ENCODE measurements at places on chromosomes 2 and 18. TPM values are rescaled to one million over a fixed set of nuclear protein-coding genes. Genes with fewer than 3 reads are reported as not detected.

- ATAC-seq: no peak
These were observed 10.7 kb upstream of the RNF103 start for GRCh38 chr2:86634352-86634751.

UGT1A3 gene
- total RNA-seq: 0.28 TPM

DNA sequence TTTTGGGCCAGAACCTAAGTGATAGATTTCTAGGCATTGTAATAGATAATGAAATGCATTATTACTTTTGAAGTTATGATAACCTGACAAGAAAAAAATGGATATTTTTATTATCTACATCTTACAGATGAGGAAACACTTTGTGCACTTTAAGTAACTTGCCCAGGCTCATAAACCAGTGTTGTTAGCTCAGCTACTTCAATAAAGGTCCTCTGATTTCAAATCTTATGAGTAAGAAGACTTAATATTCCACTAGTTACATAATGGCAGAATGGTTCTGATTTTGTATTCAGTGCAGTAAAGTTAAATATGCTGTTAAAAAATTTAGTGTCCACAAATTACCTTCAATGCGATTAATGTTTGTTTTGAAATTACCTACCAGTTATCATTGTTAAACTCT lies 199.0 kb downstream of the BABAM2 start:
- no peak for ATAC-seq

LBX2 gene
- total RNA-seq: 0.32 TPM

DNA sequence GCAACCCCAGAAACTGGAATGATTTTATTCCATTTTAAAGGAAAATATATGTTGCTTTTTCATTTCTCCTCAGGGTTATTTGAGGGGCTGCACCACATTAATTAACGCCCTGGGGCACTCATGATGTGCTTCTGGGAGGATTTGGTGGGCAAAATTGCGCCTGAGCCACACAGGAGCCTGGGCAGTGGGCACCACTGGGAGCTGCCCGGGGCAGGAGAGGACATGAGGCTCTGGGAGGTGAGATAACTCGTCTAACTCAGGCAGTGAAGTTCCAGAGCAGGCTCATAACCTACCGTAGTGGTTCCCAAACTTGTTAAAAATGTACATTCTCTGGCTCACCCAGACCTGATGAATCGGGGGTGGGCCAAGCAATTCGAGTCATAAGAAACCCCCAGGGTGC lies 68.3 kb downstream of the EDAR start:
- no peak for ATAC-seq

GRCh38 chr2:95274291-95275150 lies at the start of gene PROM2:
Gene PROM2 (plus strand): TSS chr2:95274449. CDS start chr2:95274586, 137 bp downstream.
- ATAC-seq: peak; percentile 81

GEN1 gene
- total RNA-seq: 18.1 TPM

BOK gene
- 35.0 TPM for total RNA-seq

DNA sequence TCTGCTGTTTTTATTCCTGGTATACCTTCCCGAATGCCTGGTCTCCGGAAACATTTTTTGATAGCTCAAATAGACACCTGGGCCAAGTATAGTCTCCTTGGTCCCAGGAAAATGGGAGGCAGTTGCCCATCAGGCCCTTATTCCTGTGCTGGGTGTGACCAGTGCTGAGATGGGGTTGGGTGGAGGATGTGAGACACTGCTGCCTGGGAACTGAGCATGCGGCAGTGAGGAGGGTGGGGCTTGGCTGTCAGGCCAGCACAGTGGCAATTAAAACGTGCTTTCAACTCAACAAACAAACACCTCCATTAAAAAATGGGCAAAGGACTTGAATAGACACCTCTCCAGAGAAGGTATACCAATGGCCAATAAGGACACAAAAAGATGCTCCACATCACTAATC lies 12.5 kb downstream of the KLHL29 start:
- ATAC-seq: no peak

DSG1 gene
- total RNA-seq: 33.7 TPM

- no peak for ATAC-seq
These were observed 310.3 kb upstream of the CYP26B1 start for GRCh38 chr2:72457801-72458516.

DNA sequence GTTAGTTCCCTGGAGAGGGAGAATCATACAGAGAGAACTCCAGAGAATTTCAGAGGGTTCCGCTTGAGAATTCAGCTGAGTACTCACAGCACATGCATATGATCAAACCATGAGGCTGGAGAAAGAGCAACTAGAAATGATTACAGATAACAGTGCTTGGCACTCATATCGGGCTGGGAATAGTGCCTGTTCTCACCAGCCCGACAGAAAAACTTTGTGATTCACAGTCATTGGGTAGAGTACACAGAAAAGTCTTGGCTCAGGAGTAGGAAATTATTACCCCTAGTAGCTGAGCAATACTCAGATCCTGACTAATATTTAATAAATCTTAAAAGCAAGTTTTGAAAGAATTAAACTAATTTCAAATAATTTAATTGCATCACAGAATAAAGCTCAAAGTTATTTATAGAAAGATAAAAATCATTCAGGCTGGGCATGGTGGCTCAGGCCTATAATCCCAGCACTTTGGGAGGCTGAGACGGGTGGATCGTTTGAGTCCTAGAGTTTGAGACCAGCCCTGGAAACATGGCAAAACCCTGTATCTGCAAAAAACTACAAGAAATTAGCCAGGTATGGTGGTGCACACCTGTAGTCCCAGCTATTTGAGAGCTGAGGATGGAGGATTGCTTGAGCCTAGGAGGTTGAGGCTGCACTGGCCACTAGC lies 6.8 kb downstream of the WDPCP start:
- peak; percentile 62 for ATAC-seq

GRCh38 chr2:44550561-44550960 lies 188.8 kb downstream of the CAMKMT start:
- no peak for ATAC-seq

SERPINB3 gene
- 879 TPM for total RNA-seq

HOXD4 gene
- total RNA-seq: 0.36 TPM

DNA sequence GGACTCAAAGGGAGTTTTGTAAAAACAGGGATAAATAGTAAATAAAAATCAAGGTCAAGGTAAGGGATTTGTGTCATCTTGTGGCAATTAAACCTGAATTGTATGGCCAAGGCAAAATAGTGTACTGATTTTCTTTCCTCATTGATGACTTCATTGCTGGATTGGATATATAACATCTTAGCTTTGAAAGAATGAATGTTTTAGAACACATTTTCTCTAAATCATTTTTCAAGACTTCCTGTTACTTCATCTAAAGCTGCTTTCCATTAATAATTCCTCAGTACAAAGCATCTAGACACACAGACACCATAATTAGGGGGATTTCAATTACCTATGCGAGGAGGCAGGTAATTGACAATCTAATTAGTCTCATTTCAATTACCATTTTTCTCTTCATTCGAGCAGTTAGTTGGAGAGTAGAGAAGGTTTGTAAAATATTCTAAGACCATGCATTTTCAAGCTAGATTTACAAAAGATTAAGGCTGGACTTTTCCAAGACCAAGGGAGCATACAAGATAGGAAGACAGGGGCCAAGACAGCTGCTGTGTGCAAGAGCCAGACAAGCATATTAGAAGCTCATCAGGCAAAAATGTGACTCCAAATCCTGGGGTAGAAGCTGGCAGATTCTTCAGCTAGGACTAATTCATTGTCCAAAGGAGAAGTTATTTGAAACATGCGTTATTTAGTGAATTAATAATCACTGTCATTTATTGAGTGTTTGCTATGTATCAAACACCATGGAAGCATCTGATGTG lies 253.6 kb downstream of the EPHA4 start:
- no peak for ATAC-seq

DNA sequence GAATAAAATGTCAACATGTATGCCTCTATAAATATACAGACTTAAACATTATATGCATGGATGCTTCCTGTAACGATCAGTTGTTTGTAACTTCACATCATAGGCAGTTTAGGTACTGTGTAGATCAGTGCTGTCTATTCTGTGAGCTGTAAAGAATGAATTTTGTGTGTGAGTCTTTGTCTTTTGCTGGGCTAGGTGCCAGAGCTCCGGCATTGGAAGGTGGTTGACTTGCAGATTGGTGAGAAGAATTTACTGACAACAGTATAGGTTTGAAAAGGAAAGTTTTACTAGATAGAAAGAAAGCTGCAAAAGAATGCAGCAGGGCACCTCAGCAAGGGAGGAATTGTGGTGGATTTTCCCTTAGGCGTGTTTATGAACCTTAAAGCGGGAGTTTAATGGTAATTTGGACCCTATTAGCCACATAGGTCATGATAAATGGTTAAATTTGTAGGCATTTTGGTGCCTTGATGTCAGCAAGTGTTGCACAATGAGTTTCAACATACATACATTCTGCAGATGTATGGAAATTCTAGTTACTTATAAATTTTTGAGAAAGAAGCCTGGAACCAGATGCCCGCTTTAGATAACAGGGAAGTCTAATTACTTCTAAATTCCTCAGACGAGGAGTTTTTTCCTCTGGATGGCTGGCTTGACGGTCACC lies 6.7 kb upstream of the QPCT start:
- ATAC-seq: no peak

IFIH1 gene
- 10.3 TPM for total RNA-seq

GRCh38 chr2:62641410-62641843 lies 64.1 kb upstream of the EHBP1 start:
- no peak for ATAC-seq

DNA sequence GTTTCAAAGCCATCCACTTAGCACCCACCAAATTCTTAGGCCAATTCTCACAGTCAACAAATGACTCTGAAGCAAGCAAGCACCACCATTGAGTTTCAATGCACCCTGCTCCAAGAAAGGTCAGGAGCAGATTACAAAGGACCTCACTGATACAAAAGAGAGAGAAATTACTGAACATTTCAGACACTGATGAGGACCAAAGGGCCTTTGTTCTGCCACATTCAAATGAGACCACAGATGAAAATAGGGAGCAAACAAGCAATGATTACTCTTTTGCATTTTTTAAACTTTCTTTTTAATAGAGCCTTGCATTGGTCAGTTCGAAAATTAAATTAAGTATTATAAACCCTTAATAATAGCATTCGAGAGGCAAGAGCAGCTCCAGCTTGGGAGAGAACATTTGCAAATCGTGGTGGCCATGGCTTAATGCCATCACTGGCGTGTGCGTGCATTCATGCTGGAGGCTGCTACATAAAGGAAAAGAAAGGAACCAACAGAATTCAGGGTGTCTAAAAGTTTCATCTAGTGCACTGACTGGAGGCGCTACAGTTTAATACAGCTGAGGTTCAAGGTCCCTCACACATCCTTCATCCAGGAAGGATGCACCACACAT lies 87.5 kb downstream of the KLF7 start:
- no peak for ATAC-seq

OSBPL1A gene
- 14.3 TPM for total RNA-seq

- peak; percentile 36 for ATAC-seq
These were observed 126.7 kb downstream of the TWIST2 start for GRCh38 chr2:238974501-238975166.

GRCh38 chr2:118112771-118113334 lies 24.6 kb downstream of the INSIG2 start:
- no peak for ATAC-seq

GRCh38 chr18:44747157-44747556 lies 66.5 kb downstream of the SETBP1 start:
- no peak for ATAC-seq

- ATAC-seq: no peak
These were observed 78.5 kb downstream of the FIGN start for GRCh38 chr2:163657281-163657656.

DNA sequence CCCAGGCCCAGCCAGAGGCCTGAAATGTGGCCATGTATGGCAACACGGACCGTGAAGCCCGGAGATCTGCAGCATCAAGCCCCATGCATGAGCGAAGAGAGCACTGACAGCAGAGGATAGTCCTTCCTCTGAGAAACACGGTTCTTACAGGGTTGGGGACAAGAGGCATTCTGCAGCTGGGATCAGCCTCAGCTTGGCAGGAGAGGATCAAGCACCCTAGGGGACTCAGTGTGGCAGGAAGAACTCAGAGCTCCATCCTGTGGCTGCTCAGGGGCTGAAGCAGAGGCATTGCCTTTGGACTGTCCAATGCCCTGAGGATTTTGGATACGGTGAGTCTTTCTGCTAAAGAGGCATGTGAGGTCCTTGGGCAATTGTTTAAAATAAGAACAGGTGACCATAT lies 368.7 kb downstream of the ZNF516 start:
- no peak for ATAC-seq

- ATAC-seq: peak; percentile 66
These were observed 72.5 kb upstream of the SMAD2 start for GRCh38 chr18:48002933-48003365.

DNA sequence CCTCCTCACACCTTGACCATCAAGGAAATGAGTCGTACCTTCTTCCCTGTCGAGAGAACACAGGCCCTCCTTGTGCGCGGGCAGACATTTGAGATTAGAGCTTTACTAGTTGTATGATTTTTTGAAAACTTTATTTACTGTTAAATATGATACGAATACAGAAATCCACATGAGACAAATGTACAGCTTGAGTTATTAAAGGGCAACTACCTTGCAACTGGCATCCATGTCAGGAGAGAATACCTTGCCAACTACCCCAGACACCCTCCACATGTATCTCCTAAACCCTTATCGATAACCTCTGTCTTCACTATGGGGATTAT lies 28.3 kb downstream of the KLHL23 start:
- no peak for ATAC-seq

POMC gene
- 0.44 TPM for total RNA-seq

CRACDL gene
- total RNA-seq: 6.6 TPM

- ATAC-seq: no peak
These were observed 520.1 kb upstream of the RAB6C start for GRCh38 chr2:129459200-129459876.

HOXD12 gene
- not detected for total RNA-seq

- ATAC-seq: peak; percentile 59
These were observed 857 bp downstream of the DYM start for GRCh38 chr18:49459404-49460171.
